Effector CD4-positive, alpha-beta T cell (primary cell): ENCODE measurements at places on chromosomes 2 and 18.
A peak's percentile ranks its signal among the peaks of the same experiment; 100 is the strongest.

DNA sequence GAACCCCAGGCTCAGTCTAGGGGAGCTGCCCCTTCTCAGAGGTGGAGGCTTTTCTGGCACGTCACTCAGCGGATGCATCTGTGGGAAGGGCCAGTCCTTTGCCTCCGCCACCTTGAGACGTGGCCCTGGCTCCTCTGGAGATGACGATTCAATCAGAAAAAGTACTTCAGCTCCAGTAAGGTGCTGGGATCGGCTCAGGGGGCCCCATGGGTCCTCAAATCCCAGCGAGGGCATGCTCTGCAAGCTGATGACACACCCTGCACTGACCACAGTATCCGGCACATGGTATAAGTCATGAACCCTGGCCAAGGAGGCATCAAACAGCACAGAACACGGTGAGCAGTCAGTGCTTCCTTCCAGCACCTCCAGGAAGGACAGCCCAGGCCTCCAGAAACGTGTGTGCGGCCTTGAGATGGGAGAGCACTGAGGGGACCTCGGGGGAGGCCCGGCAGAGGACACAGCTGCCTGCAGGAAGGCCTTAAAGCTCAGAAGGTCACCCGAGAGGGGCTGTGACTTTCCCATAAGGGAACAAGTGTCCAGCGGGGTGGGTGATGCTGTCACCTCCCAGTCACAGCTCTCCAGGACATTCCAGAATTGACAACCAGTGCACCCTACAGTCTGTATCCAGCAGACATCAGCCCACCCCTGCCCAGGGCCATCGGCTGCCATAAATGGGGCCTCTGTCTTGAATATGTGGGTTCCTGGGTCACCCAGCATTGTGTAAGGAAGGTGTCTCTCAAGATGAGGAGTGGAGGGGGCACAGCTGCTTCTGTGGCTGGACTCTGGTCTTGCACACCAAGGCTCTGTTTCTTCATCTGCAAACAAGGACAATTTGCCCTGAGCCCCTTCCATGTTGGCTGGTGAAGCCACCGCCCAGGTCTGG, 205.8 kb downstream of the NDUFA10 start:
- DNase-seq, result no peak

- no peak for DNase-seq
These were observed 268.1 kb downstream of the MYO3B start for GRCh38 chr2:170446078-170446477.

GRCh38 chr2:86074256-86074655, 31.4 kb downstream of the POLR1A start:
- no peak for DNase-seq

DNA sequence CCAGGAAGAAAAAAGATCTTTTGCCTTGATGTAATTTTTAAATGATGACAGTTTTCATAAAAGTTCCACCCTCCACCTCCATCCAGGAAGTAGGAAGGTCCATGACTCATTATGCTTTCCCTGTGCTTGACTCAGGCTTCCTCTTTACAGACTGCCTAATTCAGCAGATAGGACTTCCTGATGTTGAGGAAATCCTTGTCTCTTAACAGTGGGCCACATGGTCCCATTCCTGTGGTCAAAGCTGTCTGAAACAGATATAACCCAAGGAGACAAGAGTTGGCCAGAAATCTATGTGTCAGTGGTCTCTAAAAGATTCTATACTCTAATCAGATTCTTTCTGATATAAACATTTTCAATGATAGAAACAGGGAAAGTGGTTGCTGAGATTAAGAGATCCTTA, 119.1 kb downstream of the BAZ2B start:
- no peak for DNase-seq

GRCh38 chr2:38176619-38177021, 100.7 kb upstream of the CYP1B1 start:
- no peak for DNase-seq

DNA sequence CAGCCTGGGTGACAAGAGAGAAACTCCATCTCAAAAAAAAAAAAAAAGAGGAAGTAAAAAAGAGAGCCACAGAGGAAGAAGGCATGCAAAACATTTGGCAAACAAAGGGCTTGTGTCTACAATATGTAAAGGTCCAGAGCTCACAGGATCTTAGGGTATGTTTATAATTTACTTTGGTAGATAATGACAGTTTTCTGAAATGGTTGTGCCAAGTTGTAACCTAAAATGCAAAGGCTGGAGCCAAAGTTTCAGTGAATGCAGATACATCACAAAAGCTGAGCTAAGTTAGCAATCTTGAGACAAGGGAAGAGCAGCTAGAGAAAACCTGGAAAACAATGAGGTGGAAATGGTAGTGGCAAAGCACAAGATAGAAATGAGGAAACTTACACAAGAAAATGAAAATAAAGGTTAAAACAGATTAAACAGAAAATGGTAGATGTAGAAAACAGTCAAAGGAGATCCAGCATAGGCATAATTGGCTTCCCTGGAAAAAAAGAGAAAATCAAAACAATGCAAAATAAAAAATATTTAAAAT, 77.5 kb upstream of the HK2 start:
- no peak for DNase-seq

- DNase-seq, result no peak
These were observed 128.9 kb upstream of the OTOS start for GRCh38 chr2:240269380-240269779.

DNA sequence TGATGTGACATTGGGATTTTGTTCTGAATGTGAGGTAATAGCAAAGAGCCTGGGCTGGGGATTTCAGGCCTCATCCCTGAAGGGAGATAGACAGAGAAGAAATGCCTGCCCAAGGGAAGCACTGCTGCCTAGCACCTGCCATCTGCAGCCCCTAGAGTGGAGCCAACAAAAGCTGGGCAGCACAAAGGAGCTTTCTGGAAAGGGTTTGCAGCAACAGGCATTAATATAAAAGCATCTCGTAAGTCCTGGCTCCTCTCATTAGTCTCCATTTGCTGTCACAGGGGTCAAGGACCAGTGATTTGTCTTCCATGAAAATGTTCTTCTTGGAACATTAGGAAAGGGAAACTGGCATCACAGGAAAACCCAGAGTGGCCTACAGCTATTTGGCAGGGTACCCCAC, 157.2 kb upstream of the SLC14A2 start:
- no peak for DNase-seq

GRCh38 chr18:9971313-9971920, 57.6 kb downstream of the VAPA start:
- DNase-seq, result peak; percentile 43

- no peak for DNase-seq
These were observed 563.5 kb upstream of the KLHL29 start for GRCh38 chr2:22821458-22821857.

GRCh38 chr2:106120432-106120831, 73.7 kb downstream of the UXS1 start:
- no peak for DNase-seq

GRCh38 chr18:62942578-62942977, 227.2 kb downstream of the PHLPP1 start:
- no peak for DNase-seq

DNA sequence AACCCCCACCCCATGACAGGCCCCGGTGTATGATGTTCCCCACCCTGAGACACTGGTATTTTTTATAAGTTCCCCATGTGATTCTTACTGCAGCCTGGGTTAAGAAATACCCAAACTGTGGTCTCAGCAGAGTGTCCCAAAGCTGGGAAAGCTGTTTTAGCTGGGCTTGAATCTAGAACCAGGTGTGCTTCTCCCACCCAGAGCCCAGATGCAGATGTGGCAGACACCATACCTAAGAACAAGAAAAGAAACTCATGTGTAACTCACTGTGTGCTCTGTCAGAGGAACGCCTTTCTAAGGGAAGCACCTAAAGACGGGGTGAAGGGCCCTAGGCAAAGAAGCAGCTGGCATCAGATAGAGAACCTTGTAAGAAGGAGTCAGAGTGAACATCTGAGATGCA, 23.9 kb downstream of the DOK1 start:
- no peak for DNase-seq

- no peak for DNase-seq
These were observed 76.6 kb upstream of the ZNF516 start for GRCh38 chr18:76571689-76572088.

DNA sequence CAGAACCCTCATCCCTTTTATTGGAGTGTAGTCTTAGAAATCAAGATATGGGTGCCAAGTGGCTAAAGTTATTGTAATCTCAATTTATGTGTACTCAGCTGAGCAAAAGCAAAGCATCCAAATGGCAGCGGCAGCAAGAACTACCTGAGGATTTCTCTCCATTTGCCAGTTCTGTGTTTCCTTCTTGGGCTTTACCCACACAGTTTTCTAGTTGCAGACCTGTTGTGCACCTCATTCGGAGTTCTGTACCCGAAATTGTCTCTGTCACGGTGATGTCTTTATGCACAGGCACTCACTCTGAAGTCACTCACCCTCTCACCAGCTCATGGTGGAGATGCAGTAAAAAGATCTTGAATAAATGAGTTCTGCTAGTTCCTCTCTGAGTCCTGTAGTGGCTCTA, 43.6 kb downstream of the INPP4A start:
- no peak for DNase-seq

- DNase-seq, result no peak
These were observed 157.5 kb downstream of the THADA start for GRCh38 chr2:43438342-43438741.

DNA sequence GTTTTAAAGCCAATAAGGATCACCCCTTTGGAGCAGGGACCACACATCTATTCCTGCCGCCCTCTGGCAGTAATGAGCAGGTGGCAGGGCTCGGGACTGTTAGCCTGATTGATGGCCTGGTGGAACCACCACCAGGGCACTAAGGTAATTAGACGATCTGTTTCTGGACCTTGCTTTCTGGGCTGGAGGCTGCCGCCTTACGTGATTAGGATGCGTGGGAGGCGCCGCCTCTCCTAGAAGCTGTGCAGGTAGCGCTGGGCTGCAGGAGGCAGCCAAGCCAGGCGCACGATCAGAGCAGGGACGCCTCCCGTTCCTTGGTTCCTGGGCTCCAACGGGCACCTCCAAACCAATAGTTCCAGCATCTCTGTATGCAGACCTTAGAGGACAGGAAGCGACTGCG, 242.6 kb upstream of the RAB12 start:
- no peak for DNase-seq

DNA sequence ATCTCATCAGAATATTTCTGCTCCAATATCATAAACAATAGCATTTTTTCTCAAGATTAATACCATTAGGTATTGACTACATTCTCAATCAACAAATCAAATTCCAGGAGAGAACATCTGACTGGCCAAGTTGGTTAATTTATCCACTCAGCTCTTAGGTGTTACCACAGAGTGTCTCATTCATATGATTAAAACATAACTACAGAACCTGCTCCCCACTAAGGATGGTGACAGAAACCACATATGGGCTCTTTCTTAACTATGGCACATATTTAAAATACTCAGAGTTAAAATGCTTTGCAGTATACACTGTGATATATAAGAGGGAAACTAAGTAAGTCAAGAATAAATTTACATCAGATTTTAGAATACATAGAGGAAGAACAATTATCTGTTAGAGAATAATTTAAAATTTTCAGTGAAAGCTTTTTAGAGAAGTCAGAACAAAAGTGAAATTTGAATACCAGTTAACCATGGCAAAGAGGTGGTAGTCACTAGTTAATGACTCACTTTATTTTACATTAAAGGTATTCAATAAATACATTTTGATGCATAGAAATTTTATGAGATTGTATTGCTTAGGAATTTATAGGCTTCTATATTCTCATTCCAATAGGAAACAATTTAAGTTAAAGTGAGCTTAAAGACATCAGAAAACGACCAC, 1120.8 kb upstream of the TMEFF2 start:
- DNase-seq, result no peak

GRCh38 chr2:163565192-163565591, 170.6 kb downstream of the FIGN start:
- no peak for DNase-seq
